ENCODE measurements at places on chromosomes 5 and 9. TPM values are rescaled to one million over a fixed set of nuclear protein-coding genes. Genes with fewer than 3 reads are reported as not detected.

DNA sequence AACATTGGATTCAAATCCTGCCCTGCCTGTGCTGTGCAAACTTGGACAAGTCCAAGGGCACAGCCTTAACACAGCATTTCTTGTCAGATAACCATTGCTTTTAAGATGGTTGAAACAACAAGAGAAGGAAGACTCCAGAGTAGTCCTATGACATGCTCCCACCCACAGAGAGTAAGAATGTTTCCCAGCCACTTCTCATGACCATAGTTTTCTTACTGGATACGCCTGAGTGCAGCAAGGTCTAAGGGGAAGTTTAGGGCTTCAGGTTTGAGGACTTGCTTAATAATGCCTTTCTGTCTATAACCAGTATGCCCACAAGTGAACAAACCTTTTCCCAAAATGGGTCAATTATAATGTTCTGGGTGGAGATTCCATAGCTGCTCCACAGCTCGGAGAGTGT, 126.4 kb downstream of the SLF1 start:
- no peak for DNase-seq

DNA sequence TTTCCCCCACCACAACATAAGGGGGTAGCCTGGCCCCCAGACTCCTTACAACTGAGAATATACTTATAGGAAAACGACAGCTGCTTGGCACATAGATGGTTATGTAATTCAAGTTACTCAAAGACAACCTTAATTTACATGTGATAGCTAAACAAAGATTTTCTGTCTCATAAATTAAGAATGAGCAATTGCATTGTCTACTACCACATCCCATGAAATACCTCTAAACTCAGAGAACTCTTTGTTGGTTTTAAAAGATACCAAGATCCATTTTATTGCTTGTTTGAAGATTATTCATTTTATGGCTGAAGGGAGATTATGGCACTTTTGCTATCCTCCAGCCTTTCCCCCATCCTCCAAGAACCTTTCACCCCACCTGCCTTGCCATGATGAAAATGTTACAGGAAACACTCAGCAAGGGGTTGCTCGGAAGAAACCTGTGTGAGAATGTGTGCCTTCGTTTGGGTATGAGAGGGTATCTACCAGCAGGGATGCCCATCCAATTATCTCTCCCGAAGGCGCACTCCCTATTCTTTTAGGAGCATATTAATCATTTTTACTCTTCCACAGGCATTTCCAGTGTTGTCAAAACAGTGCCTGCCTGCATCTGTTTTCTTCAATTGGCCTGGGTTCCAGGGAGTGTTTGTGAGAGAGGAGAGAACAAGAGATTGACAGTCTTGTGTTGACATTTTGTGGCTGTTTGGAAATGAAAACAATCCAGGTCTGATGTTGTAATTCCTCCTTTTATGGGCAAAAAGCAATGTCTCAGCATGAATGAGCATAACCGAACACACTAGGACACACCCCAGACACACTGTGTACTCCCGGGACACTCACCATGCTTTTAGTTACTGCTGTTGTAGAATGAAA, 208.0 kb upstream of the ANKRD55 start:
- DNase-seq: no peak

DNA sequence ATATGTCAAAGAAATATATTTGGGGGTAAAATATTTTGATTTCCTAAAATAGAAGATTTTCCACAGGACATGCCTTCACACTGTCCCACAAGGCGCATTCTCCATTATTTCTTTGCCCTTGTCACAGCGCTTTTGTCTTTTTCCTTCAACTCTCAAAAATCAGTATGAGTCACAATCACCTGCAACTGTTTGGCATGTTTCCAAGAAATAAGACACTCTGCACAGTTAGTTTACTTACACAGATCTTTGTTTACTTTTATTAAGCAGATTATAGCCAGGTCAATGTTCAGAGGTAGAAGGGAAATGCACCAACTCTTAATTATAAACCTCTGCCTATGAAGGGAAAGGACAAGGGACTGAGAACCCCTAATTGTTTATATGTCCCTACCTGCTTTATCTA, 9.5 kb downstream of the CEMIP2 start:
- no peak for DNase-seq

GRCh38 chr9:20562051-20562450, 60.2 kb downstream of the MLLT3 start:
- no peak for DNase-seq

DNA sequence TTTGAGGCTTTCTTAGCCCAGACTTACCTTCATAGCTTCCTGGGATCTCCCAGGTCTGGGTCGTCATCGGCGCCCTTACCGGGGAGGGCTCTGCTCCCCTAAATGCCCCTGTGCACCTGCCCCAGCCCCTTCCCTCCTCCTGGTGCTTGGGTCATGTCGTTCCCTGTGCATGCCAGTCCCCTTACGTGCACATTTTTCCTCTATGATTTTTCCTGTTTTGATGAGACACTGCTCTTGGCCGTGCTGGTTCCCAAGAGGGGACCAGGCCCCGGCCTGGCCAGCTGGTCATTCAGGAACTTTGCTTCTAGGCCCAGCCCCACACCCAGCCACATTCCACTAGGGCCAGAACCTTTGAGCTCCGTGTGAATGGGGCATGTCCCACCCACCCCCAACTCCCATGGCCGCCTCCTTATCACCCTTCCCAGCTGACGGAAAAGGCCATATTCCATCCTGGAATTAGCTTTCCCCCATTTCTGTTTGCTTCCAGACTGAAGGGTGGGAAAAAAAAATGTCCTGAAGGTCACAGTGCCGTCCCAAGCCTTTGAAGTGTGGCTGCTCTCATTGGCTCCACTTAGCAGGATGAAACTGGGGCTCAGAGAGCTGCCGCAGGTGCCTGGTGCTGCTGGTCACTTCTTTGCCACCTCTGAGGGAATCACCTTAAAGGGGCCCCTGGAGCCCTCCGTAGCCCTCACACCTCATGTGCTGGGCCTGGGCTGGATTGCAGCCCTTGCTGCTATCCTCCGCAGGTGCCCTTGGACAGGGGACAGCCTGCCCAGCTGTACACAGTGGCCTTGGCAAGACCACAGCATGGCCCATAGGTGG, 25.1 kb downstream of the ERGIC1 start:
- DNase-seq: peak; percentile 49

GRCh38 chr5:56259002-56259511, 25.9 kb upstream of the ANKRD55 start:
- DNase-seq: peak; percentile 46

- no peak for DNase-seq
These were observed 831 bp downstream of the RMRP start for GRCh38 chr9:35656831-35657545.

- DNase-seq: no peak
These were observed 8.2 kb downstream of the GNE start for GRCh38 chr9:36250079-36250478.

DNA sequence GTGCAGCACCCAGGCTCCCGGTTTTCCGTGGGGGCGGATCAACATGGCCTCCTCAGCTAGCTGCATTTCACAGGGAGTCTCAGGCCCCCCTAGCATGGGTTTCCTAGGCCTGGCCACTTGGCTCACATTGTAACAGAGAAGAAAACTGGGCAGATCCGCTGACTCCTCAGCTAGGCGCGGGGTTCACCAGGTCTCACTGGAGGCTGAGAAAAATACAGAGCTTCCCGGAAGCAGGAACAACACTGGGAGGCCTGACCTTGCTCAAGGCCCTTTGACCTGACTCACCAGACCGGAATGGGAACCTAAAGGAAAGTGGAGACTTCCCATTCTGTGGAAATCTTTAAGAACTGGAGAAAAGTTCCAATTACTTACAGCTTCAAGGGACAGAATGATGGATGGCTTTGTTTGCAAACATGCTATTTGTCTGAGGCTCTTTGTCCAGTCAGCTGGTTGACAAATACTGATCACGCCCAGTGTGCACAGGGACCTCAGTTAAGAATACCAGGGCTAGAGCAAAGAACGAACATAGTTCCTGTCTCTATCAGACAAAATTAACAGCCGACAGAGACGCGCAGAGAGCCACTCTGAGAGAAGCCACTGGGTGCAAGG, 88.7 kb upstream of the LRRTM2 start:
- no peak for DNase-seq

DNA sequence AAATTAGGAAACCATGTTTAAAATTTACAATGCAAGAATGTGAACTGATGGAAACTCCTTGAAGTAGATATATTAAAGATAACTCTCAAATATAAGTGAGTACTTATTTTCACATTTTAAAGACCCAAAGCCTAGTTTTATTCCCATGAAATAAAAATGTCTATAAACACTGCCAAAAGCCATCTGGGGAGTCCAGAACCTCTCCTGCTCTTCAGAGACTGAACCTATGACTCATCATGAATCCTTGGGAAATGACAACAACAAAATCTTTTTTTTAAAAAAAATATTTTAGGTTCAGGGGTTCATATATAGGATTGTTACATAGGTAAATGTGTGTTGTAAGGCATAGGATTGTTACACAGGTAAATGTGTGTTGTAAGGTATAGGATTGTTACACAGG, 33.8 kb upstream of the FYB1 start:
- no peak for DNase-seq

GRCh38 chr9:89770531-89771174, 165.8 kb downstream of the GADD45G start:
- DNase-seq: peak; percentile 55

DNA sequence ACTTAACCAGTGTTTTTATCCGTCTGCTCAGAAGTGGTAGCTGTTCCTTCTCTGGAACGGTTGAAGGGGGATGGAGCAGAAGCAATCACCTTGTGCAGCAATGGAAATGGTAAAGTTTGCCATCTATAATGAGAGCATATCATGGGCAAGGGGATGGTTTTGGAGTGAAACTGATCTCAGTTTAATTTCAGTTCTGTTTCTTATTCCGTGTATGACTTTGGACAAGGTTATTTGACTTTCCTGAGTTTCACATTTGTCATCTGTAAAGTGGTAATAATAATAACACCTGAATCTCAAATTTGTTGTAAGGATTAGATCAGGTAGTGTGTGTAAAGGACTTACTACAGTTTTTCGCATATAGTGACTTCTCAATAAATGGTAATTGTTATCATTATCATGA, 106.1 kb downstream of the PCSK1 start:
- DNase-seq: no peak

- DNase-seq: no peak
These were observed 37.5 kb downstream of the RBM27 start for GRCh38 chr5:146240951-146241350.

- DNase-seq: no peak
These were observed 183.7 kb downstream of the ZNF462 start for GRCh38 chr9:107046692-107047091.

DNA sequence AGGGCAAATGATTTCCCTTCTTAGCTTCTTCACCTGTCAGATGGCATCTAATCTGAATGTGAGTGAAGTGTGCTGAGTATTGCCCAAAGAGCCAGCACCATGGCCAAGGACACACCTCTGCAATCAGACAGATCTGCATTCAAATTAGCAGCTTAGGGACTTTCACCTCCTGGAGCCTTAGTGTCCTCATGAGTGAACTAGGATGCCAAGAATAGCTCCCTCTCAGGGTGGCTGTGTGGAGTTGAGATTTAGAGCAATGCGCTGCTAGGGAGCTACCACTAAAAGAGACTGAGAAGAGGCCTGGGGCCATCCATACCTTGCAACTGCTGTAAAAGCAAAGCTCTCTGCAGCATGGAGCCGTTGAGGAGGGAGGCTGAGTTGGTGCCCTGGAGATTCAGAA, 1.4 kb downstream of the CIZ1 start:
- no peak for DNase-seq

DNA sequence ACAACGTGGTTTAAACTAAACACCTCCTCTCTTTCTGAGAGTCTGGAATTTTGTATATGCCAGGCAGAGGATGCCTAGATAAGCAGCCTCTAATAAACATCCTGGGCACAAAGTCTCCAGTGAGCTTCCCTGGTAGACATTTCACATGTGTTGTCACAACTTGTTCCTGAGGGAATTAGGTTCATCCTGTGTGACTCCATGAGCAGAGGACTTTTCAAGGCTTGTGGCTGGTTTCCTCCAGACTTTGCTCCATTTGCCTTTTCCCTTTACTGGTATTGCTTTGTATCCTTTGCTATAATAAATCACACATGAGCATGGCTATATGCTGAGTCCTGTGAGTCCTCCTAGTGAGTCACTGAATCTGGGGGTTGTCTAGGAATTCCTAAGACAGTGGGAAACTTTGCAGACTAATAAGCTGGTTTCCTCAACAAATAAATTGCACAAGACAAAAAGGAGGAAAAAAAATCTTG, 77.4 kb downstream of the NR2F1-AS1 start:
- DNase-seq: no peak

DNA sequence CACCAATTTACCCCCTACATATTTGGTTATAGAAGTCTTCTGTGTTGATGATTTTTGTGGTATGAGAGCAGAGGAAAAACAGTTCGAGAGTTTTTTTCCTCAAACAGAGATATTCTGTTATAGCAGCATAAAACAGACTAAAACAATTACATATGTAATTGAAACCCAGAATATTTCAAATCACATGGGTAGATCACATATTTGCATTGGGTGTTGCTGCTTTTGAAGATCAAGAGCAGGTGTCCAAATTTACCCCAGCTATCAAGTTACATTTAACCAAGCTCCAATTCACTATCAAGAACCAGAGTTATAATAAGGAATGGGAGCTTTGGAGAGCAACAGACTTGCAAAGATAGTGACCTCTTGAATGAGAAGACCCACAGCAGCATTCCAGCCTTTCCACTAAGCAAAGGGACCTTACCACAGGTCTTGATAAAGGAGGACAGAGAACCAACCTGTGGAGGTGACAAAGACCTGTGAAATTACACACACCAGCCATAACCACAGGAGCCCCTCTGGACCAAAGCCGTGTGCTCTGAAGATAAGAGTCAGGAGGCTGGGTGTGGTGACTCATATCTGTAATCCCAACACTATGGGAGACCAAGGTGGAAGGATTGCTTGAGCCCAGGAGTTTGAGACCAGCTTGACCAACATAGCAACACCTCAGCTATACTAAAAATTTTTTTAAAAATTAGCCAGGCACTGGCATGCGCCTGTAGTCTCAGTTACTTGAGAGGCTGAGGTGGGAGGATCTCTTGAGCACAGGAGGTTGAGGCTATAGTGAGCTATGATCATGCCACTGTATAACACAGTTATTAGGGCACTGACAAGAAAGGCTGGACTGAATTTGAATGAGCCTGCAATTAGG, 4.0 kb upstream of the CCL28 start:
- DNase-seq: no peak

SPATA24 gene
- 14.9 TPM for polyA plus RNA-seq

SLC22A4 gene
- polyA plus RNA-seq: 3.2 TPM

CDH6 gene
- 4.5 TPM for polyA plus RNA-seq

FOXE1 gene
- not detected for polyA plus RNA-seq

ACTBL2 gene
- not detected for polyA plus RNA-seq

DDX4 gene
- polyA plus RNA-seq: 0.23 TPM

NIPSNAP3A gene
- polyA plus RNA-seq: 61.5 TPM

ZNF883 gene
- polyA plus RNA-seq: 3.7 TPM

ZNF483 gene
- 1.5 TPM for polyA plus RNA-seq

TMEM171 gene
- polyA plus RNA-seq: 0.88 TPM

KLHL9 gene
- 19.6 TPM for polyA plus RNA-seq

C9orf43 gene
- polyA plus RNA-seq: 0.28 TPM

CMBL gene
- polyA plus RNA-seq: 110 TPM

ADAMTS19 gene
- 15.1 TPM for polyA plus RNA-seq

ELL2 gene
- 3.3 TPM for polyA plus RNA-seq
